Stimulated activated CD8-positive, alpha-beta memory T cell treated with anti-CD3 and anti-CD28 coated beads, Interleukin-7, amount 100 ng/mL, for 1 hour (primary cell): ENCODE measurements at places on chromosomes 6 and 20.

DNA sequence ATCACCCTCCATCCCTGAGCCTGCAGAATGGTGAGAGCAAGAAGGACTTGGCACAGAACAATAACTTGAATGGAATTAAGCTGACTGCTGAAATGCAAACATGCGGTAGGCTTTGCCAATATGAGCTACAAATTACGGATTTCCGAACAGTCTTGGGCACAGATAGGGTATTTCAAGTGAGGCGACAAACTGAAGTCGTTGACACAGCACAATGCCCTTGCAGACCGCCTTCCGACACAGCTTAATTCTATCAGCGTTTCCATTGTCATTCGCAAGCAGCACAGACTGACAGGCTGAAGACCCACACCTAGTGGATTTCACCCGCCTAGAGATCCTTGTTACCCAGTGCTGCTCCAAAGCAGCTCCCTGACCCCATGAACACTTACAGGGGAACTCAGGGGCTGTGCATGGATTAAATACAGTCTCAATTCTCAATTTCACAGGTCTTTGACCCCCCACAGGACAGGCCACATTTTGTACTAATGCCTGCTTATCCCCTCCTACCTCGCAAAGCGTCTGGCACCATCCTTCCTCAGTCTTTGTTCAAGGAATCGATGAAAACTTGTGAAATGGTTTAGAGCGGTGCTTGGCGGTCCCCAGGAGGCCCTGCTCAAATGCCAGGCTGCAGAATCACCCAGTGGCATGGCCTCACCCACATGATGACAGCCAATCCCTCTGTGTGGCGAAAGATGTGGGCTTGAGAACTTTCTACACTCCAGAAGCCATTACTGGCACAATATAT, 34.6 kb downstream of the RAMACL start:
- no peak for DNase-seq

DNA sequence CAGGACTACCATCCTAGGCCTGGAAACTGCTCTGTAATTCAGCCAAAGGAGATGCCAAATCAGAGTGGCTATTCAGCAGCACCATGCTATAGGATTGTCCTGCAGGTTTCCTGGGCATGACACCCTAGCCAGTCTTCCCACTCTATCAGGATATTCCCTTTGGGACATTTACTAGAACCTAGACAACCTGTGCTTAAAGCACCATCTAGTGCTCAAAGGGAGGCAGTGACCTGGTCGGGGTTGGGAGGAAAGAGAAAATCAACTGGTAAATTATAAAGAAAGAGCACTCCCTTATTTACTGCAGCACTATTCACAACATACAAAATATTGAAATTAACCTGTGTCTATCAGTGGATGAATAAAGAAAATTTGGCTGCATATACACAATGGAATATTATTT, 67.2 kb upstream of the SMLR1 start:
- no peak for DNase-seq

DNA sequence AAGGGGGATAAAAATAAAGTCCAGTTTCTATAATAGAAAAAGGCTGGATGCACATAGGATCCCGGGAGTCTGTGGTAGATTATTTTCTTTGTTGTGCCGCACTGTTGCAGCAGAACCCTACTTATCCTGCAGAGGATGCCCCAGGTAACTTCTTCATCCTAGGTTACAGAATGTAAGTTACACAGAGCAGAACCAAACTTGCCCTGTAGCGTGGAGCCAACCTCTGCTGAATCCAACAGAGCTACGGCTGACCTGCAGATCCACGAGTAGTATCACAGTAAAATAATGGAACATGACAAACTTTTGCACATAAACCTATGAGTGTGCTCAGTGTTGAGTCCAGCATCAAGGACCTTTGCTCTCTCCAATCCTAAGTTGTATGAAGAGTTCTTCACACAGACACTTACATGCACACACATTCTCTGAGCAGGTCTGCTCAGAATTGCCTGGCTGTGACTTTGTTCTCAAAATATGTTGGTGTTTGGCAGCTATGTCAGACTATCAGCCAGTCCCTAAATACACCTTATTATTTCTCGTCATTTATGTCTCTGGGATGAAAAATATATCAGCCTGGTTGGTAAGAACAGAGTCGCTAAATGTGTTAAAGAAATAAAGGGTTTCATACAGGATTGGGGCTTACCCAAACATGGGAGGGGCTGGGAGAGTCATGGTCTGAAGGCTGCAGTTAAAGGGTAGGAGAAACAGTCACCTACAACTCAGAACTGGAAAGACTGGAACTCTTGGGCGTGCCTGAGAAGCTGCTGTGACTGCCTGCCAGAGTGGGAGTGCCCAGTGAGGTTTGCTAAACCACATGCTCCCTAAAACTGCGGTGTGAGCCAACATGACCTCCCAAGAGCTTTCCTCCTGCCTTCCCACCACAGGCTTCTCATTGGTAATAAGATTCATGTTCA, 165.1 kb upstream of the SLC24A3 start:
- DNase-seq, result no peak

- no peak for DNase-seq
Measured at GRCh38 chr6:6721606-6722005, 133.1 kb downstream of the LY86 start.

DNA sequence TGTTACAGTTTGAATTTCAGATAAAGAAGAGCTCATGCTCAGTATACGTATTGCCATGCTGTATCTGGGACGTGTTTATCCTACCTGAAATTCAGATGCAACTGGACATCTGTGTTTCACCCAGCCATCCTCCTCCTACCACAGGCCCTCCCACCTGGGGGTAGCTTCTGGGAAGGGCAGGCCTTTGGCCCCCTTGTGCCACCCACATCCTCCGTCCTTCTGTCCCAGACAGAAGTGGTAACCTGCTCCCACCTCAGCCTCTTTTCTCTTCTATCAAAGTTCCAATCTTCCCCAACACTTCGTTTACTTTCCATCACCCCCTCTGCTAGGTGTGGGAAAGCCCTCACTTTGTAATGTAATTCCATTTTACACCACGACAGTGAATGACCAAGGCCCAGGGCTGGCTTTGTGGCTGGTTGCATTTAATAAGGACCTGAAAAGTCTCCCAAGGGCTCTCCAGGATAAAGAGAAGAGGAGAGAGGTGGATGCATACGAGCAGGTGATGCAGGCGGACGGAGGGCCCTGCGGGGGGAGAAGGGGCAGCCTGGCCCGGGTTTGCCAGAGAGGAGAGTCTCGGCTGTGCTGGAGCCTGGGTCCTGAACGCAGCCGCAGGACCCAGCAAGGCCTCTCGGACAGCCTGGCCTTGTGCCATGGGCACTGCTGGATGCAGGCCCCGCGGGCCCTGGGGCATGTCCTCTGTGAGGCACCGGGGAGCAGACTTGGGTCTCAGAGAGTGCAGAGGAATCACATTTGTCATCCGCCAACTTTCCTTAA, 98.4 kb downstream of the PSMB1 start:
- no peak for DNase-seq

DNA sequence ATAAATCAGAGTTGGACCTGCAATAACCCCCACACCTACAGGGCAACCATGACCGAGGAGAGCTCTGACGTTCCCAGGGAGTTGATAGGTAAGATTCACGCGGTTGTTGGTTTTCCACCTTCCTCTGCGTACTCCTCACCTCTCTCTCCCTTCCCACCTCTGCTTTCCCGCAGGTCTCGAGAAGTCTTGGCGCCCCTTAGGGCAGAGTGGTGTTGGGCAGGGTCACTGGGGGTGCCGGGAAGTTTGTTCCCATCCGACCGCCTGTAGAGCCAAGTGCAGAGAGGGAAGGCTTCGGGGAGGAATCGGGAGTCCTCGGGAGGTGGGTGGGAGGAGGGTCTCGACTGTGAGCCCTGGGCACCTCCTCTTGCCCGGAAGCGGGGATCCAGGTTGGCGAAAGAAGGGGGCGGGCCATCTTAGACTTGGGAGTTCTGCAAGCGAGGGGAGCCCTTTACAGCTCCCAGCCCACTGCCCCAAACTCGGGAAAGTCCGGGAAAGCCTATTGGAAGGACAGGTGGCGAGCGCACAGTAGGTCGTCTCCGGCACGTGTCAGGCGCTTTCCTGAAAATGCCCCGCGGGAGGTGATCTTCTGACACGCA, 672 bp downstream of the CARMIL1 start:
- DNase-seq, result no peak
